ENCODE measurements at places on chromosomes 5 and 9. TPM values are rescaled to one million over a fixed set of nuclear protein-coding genes. Genes with fewer than 3 reads are reported as not detected.

The LPCAT1 gene
- polyA plus RNA-seq = 50.8 TPM

The FBP2 gene
- not detected for polyA plus RNA-seq

GRCh38 chr5:28896949-28897348 lies 1858.6 kb upstream of the CDH9 start:
- no peak for DNase-seq

- no peak for DNase-seq
These were observed 48.0 kb downstream of the RUSC2 start for GRCh38 chr9:35537913-35538312.

The C9orf153 gene
- 0.06 TPM for polyA plus RNA-seq

The CYFIP2 gene
- polyA plus RNA-seq = 5.0 TPM

The C9 gene
- not detected for polyA plus RNA-seq

The SLC34A1 gene
- polyA plus RNA-seq = not detected

- no peak for DNase-seq
These were observed 162.2 kb upstream of the STK32A start for GRCh38 chr5:147072622-147073021.

- no peak for DNase-seq
These were observed 255.0 kb downstream of the NDUFS4 start for GRCh38 chr5:53815471-53815870.

DNA sequence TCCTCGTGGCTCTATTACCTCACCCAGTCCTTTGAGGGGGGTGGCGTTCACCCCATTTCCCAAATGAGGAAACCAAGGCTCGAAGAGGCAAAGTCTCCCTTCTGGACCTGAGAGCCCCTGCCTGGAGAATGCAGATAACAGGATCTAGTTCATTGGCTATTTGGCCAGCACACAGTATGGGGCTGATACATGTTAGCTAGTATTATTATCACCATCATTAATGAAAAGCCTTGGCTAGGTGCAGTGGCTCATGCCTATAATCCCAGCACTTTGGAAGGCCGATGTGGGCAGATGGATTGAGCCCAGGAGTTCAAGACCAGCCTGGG lies 4.3 kb downstream of the SH3GLB2 start:
- DNase-seq = no peak

The GLRA1 gene
- not detected for polyA plus RNA-seq

The BARHL1 gene
- polyA plus RNA-seq = not detected

The IL7R gene
- 195 TPM for polyA plus RNA-seq

GRCh38 chr9:14316602-14317300 lies 2.8 kb upstream of the NFIB start:
- no peak for DNase-seq

The SPATA31A3 gene
- not detected for polyA plus RNA-seq

- no peak for DNase-seq
These were observed 41.3 kb upstream of the GRHPR start for GRCh38 chr9:37381094-37381741.

DNA sequence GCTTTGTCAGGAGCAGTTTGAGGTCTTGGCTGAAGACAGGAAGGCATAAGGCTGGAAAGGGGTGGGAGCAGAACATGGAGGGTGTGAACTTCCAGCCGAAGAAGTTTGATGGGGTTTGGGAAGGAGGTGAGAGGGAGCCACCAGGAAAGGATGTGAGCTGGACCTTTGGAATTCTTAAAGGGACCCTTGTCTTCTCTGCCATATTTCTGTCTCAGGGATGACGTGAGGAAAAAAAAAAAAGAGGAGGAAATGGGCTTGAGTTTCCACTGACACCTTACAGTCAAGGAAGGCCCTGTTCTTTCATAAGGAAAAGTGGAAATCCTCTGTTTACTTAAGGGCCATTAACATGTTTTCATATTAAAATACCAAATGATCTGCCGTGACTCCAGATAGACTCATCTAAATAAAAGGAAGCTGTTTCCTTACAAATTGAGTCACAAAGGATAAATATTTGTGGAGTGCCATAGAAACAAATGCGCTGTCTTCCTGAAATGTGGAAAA lies 132.1 kb downstream of the PALM2AKAP2 start:
- peak; percentile 83 for DNase-seq
